ENCODE measurements at places on chromosomes 7 and 10.

- no peak for DNase-seq
Measured at GRCh38 chr10:21309427-21309826, 216.1 kb downstream of the SKIDA1 start.

DNA sequence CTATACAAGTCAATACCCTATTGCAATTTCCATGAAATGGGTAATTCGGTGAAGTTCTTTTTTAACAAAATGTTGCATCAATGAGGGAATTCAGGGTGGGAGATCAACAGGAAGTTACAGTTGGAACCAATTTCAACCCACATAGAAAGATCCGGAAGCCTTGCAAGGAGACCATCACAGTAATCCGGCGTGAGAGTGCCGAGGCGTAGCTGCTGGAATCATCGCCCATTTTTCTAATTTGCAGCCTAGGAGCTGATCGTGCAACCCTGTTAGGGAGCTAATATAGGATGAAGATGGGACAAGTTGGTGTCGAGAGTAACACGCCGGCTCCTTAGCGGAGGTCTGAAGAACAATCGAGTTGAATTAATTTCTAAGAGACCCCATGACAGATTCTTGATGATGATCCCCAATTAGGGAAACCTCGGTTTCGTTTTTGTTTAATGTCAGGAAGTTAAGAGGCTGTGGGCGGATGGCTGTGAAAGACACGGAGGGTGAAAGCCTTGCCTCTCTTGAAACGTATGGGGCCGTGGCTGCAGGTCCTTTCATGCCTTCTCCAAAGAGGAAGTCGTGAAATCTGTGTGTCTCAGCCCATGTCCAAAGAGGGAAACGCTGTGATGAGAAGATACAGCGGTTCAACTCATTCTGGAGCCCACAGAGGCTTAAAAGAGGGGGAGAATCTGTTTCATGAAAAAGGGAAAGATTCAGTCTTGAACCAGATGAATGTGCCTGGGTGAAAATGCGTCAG lies 51.2 kb upstream of the CARD11 start:
- DNase-seq = no peak

DNA sequence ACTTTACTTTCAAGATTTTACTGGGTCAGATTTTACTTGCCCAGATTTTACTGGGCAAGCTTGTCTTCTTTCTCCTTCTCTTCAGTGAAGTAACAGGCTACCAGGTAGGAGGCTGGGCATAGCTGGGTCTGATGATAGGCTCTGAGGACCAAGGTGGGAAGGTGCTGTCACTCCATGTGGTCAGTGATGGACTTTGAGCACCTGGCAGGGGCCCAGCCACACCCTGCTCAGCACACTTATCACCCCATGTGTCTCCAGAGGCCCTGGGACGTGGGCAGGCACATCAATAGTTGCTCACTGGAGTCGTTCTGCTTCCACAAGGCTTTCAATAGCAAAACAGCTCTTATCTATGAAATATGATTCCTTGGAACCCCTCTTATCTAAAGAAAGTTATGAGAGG lies 70.5 kb upstream of the GPR26 start:
- DNase-seq = no peak

GRCh38 chr7:132049462-132050304 lies 493.3 kb upstream of the PODXL start:
- DNase-seq = no peak

- DNase-seq = no peak
Measured at GRCh38 chr7:99788554-99788953, 4.6 kb upstream of the CYP3A4 start.

DNA sequence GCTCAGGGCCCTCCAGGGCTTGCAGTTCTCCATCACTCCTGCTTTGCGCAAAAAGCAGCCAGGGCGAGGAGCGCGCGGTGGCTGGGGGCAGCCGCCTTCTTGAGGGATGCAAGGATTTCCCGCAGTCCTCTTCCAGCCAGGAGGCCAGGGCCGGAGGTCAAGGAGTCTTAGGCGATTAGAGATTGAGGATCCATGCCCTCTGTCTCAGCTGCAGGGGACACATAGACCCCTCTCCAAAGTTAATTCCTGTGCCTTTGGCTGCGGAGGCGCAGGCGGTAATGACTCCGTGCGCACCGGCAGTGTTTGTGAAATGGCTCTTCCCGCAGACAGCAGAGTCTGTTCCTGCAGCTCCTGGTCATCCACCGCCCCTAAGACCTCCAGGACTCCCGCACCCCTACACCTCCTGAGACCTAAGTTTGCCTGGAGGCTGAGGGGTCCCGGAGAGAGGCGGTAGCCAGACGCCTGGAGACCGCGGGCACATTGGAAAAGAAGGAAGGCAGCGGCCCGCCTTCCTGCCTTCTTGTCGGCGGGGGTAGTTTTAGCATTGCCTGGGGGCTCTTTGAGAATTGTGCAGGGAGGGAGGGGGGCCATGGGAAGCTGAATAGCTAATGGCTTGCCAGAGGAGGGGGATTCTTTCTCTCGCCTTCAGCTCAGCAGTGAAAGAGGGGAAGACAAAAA lies 3.3 kb upstream of the NEUROG3 start:
- no peak for DNase-seq

DNA sequence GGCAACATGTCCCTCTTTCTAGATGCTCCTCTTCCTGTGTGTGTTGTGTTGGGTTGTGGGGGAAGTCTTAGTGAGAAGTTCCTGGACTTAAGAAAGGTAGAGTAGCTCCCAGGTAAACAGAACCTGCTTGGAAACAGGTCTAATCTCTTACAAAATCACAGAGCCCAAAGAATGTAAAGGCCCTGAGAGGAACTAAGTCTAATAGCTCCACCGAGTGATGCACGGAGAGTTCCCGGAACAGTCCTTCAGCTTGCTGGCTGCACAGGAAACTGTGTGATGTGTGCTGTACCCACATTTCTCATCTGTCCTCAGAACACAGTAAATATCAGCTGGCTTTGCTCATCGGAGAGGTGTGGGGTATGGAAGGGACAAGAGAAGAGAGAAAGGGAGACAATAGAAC lies 182.6 kb upstream of the LYZL1 start:
- DNase-seq = no peak

GRCh38 chr7:129740574-129741410 lies 129.3 kb downstream of the NRF1 start:
- no peak for DNase-seq

Measured in uterus (tissue), 4 donors.